Myocyte (in vitro differentiated cells): ENCODE measurements at places on chromosomes 12 and 14. TPM values are rescaled to one million over a fixed set of nuclear protein-coding genes. Genes with fewer than 3 reads are reported as not detected.

GRCh38 chr12:2618291-2618995 is 176.3 kb upstream of the FKBP4 start:
- no peak for DNase-seq

- peak; percentile 31 for DNase-seq
These were observed at the start of gene PMCH for GRCh38 chr12:102197789-102198188. PMCH (minus strand) TSS chr12:102197833; CDS start chr12:102197770, 63 bp downstream.

DNA sequence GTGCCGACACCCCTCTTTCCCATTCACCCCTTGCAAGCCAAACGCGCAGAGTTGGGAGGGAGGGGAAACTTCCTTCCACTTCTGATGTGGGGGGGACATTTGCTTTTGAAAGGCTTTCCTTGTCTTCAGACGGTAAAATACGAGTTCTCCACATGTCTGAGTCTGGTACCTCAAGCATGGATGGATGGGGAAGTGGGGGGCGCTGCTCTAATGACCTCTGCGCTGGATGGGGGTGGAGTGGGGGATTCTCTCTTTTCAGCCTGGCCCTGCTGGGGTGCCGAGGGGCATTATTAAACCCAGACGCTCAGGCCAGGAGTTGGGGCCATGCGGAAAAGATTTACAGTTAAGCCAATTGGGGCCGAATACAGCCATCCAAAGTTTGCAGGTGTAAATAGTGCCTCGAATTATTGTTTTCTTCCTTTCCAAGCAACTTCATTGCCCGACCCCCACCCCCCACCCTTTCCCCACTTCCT is 9.1 kb upstream of the TBX3 start:
- no peak for DNase-seq

- no peak for DNase-seq
These were observed 322.1 kb upstream of the RGS6 start for GRCh38 chr14:71610149-71610548.

GRCh38 chr14:60204843-60205774 is 39.9 kb upstream of the DHRS7 start:
- DNase-seq, result peak; percentile 85

DNA sequence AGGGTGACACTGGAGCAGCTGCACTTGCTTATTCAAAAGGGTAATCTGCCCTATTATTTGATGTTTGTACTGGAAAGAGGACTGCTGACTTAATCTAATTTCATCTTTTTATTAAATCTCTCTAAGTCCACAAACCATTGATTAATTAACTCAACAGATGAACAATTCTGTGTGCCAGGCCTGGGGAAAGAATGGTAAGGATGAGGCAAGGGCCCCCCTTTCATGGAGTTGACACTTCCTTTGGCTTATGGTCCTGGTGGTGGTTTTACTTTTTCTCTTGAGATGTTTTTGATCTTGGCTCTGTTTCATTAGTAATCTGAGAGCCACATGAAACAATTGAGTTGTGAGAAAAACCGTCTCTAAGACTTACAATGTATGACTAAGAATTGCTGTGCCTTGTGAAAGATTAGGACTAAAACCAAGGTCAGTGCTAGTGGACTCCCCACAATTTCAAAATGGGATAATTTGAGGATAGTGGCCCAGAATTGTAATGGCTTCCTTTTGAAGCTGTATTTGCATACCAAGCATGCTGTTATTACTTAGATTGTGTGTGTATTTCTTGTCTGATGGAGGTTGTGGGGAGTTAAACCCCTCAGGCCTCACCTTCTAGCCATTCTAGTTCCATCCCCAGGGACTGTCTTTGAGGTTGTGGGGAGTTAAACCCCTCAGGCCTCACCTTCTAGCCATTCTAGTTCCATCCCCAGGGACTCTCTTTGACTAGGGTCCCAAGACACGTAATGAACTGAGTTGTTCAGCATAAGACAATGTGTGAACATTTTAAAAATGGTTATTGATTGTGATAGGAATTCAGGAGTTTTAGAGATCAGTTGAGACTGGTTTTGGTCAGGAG is 52.5 kb upstream of the EVL start:
- peak; percentile 63 for DNase-seq

DNA sequence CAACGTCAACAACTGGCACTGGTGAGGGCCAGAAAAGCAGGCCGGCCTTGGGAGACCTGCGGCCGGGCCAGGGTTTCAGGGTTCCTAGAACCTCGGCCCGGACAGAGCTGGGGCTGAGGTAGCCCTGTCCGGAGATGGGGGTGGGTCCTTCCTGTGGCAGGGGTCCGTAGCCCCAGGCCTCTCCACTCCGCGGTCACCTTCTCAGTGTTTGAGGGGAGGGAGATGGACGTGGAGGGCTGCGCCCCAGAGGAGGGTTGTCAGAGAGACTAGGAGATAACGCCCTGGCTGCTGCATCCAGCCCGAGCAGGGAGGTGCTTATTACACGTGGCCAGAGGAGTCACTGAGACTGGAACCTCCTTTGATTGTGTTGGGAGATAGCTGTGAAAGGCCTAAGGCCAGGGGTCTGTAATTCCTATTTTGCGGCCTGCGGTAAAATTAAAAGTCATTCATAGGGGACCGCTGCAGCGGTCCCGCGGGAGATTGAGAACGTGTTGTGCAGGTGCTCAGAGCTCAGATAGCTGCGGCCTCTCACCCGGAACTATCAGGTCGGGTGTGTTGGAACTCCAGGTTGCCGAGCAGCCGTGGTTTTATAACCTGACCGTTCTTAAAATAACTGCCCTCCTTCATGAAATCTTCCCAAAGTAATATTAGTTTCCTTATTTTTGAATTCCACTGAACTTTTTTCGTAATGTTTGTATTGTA is 507 bp downstream of the AHSA1 start:
- peak; percentile 27 for DNase-seq

GRCh38 chr14:20438664-20439063 is 2.7 kb upstream of the KLHL33 start:
- DNase-seq, result no peak

- DNase-seq, result no peak
These were observed 26.0 kb upstream of the SPATA7 start for GRCh38 chr14:88359500-88359899.

The PPP1CC gene
- 104 and 120 TPM in 2 replicates for total RNA-seq

The DNM1L gene
- total RNA-seq, result 44.4 and 48.1 TPM in 2 replicates

The CHD8 gene
- 41.6 and 48.5 TPM in 2 replicates for total RNA-seq

The ZNF605 gene
- 8.9 and 17.3 TPM in 2 replicates for total RNA-seq

The ADAM21 gene
- 0.67 and 1.3 TPM in 2 replicates for total RNA-seq
